Activated CD8-positive, alpha-beta memory T cell treated with anti-CD3 and anti-CD28 coated beads for 1 hour (primary cell): ENCODE measurements at places on chromosomes 3 and 15.

DNA sequence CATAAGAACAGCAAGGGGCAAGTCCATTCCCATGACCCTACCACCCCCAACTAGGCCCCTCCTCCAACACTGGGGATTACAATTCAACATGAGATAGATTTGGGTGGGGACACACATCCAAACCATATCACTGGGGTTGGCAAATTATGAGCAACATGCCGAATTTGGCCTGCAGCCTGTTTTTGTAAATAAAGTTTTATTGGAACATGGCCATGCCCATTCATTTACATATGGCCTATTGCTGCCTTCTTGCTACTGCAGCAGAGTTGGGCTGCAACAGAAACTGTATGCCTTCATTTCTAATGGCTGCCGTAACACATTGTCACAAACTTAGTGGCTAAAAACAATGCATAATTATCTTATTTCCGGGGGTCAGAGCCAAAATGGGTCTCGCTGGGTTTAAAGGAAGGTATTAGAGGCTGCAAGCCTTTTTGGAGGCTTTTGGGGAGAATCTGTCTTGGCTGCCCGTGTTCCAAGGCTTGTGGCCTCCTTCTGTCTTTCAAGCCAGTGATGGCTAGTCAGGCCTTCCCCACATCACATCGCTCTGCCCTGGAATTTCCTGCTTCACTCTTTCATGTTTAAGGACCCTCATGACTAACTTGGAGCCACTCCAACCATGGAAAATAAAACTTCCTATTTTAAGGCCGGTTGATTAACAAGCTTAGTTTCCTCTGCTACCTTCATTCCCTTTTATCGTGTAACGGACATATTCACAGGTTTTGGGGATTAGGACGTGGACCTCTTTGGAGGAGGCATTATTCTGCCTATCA, 428.5 kb upstream of the PROK2 start:
- no peak for DNase-seq

DNA sequence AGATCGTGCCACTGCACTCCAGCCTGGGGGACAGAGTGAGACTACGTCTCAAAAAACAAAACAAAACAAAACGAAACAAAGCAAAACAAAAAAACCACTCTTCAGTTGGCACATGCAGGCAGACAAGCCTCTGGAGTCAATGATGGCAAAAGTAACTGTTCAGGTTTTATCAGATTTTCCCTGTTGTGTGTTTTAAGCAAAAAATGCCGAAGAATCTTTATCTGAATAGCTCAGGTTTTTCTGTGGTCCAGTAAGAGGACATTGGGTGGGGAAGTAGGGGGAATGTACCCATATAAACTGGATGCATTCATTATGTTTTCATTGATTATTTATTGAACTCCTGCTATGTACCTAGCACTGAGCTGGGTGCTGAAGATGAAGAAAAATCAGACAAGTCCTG, 20.8 kb upstream of the BCL2A1 start:
- no peak for DNase-seq

- peak; percentile 57 for DNase-seq
Measured at GRCh38 chr15:45635191-45635638, 386 bp downstream of the SQOR start.

DNA sequence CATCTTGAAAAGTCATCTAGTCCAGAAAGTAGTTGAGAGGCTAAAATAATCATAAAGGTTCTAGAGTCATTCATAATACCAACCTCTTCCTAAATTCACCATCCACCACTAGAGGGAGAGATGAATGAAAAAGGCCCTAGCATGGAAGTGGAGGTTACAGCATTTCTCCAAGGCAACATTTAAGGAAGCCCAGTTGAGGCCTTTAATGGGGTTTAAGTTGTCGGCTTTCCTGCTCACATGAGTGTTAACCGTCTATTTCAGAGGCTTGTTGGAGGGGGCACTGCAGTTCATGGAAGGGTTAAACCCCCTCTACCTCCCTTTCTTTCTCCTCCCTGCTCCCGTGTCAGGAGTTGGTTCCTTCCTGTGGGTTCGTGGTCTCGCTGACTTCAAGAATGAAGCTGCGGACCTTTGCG, 3.8 kb upstream of the SLCO3A1 start:
- no peak for DNase-seq

GRCh38 chr15:100947760-100948429, 28.7 kb downstream of the LRRK1 start:
- DNase-seq, result no peak

DNA sequence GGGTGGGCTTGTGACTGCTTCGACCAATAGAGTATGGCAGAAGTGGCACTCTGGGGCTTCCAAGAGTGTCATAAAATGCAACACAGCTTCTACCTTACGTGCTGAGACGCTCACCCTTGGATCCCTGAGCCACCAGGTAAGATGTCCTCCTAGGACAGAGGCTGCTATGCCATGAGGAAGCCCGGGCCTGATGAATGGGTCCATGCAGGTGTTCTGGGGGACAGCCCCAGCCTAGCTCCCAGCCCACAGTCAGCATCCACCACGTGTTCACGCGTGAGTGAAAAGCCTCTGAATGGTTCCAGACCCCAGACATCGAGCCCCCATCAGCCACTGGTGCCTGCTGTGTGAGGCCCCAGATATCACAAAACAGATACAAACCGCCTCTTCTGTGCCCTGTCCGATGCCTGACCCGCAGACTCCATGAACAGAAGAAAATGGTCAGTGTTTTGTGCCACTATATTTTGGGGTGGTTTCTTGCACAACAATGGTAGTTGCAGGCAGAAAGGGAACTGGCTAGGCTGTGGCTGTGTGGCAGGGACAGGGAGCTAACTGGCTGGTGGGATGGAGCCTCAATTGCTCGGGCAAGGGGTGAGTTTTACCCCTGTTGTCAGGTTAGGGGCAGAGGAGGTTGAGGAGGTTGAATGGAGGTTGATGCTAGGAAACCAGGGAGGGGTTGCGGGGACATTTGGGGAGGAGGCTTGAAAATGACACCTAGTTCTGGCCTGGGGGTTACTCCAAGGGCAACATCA, 92.2 kb downstream of the LINGO1 start:
- DNase-seq, result no peak

GRCh38 chr3:139578783-139579182, 39.2 kb upstream of the RBP1 start:
- DNase-seq, result no peak

DNA sequence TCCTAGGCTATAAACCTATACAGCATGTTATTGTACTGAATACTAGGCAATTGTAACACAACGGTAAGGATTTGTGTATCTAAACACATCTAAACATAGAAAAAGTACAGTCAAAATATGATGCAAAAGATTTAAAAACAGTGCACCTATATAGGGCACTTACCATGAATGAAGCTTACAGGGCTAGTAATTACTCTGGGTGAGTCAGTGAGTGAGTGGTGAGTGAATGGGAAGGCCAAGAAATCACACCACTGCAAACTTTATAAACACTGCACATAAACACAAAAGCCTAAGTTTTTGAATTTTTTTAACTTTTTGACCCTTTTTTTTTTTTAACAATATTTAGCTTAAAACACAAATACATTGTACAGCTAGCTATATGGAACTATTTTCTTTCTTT, 204.7 kb upstream of the CTNNB1 start:
- DNase-seq, result no peak

GRCh38 chr3:11724615-11725339, 81.1 kb upstream of the VGLL4 start:
- no peak for DNase-seq

DNA sequence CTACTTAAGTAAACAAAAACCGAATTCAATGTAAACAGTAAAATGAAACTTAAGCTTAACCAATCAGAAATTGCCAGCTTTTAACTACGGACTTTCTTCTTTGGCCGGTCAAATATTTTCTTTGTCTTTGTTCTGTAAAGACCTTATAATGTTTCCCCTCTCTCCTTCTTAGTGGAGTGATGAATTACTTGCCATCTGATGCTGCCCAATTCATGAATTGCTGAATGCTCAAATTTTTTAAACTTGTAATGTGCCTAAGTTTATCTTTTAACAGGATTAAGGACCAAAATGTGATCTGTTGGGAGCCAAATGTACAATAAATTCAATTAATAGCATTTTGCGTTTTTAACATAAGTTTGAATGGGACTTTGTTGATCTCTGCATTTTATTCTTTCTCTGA, 345.8 kb upstream of the CBLB start:
- DNase-seq, result no peak

GRCh38 chr3:64000453-64001055, 22.7 kb downstream of the PSMD6 start:
- no peak for DNase-seq

GRCh38 chr15:35206060-35206675, 121.1 kb upstream of the NANOGP8 start:
- no peak for DNase-seq

GRCh38 chr15:52278636-52279367, 16.8 kb downstream of the MYO5C start:
- no peak for DNase-seq

GRCh38 chr3:131360191-131360755, 21.3 kb upstream of the NUDT16 start:
- no peak for DNase-seq

DNA sequence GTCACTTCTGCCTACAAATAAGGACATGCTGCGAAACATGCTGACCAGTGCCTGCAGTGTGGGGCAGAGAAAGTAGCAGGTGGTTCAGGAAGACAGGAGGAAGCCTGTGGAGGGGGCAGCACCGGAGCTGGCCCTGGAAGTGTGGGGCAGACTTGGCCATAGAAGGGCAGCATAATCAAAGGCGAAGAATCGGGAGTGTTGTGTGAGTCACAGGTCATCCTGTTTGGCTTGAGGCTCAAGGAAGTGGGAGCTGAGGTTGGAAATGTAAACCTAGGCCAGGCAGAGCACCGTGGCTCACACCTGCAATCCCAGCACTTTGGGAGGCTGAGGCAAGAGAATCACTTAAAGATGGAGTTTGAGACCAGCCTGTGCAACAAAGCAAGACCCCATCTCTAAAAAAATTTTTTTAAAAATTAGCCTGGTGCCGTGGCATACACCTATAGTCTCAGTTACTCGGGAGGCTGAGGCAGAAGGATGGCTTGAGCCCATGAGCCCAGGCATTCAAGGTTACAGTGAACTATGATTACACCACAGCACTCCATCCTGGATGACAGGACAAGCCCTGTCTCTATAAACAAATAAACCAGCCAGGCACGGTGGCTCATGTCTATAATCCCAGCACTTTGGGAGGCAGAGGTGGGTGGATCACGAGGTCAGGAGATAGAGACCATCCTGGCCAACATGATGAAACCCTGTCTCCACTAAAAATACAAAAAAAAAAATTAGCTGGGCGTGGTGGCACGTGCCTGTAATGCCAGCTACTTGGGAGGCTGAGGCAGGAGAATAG, 54.0 kb downstream of the FAM43A start:
- DNase-seq, result no peak

DNA sequence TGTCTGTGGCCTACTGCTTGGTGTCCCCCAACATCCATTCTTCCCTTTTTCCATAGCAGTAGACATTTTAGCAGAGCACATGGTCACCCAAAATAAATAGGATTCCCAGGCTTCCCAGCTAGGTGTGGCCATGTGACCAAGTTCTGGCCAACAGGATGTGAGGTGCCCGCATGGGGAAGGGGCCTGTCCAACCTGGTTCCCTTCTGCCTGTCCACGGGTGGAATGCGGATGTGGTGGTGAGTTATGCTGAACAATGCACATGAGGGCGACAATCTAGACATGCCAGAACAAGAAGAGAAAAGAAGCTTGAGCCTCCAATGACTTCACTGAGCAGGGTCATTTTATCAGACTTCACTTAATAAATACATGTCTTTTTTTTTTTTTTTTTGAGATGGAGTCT, 77.6 kb upstream of the DLG1 start:
- no peak for DNase-seq

GRCh38 chr3:113985541-113985940, 37.7 kb downstream of the ZDHHC23 start:
- DNase-seq, result no peak

GRCh38 chr3:62888180-62888579, 13.0 kb upstream of the CADPS start:
- no peak for DNase-seq

DNA sequence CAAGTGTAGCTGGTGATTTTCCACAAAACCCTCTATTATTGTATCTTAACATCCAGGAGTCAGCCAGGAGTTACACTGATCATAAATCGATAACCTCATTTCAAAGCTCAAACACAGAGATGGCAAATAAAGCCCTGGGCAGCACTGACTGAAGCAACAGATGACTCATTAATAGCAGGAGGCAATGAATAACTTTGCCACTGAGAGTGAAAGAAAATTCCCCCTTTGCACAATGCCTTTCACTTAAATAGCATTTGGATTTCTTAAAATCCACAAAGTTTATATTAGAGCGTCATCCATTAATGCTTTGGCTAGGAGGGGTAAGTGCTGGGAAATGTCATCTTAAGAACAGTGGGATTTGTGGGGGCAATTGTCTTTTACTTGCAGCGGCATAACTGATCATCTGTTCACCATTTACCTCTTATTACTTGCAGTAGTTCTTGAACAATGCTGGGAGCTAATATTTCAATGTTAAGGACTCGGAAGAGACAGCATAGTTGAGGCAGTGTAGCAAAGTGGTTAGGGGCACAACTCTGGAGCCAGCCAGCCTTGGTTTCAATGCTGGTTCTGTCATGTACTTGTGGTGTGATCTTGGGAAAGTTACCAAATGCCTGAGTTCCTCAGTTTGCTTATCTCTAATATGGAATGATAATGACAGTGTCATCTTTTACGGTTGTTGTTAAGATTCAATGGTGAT, 630.4 kb upstream of the TBL1XR1 start:
- no peak for DNase-seq

- DNase-seq, result no peak
Measured at GRCh38 chr3:115151921-115152320, 4.8 kb upstream of the ZBTB20 start.

DNA sequence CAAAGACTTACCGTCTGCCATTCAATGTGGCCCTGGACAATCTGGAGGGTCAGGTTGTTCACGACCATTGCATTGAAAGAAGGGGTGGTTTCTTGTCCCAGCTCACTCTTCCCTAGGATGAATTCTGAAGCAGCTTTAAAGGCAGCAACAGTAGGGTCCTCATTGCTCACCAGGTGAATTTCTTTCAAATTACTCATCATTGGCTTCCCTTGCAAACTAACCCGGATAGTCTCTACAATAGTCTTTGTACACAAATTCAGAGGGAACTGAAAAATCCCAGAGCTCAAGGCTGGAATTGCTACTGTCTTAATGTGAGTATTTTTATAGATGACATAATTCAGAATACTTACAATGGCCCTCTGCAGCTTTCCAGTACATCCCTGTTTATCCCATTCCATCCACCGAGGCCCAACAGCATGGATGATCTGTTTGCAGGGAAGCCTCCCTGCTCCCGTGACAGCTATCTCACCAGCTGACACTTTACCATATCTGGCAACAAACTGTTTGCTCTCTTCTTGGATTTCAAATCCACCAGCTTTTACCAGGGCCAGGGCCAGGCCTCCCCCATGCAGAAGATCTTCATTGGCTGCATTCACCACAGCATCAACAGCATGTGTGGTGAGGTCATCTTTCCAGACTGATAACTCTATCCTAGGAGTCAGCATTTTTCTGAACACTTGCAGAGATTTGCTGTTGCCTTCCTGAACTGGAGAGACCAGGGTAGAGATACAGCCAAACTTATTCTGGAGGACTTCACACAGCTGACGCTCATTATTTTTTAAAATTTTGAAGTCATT, 8.6 kb downstream of the PARP9 start:
- no peak for DNase-seq
